ENCODE measurements at places on chromosomes 6 and 20.

- DNase-seq = no peak
Observed at GRCh38 chr20:741620-742019, 26.7 kb downstream of the SLC52A3 start.

DNA sequence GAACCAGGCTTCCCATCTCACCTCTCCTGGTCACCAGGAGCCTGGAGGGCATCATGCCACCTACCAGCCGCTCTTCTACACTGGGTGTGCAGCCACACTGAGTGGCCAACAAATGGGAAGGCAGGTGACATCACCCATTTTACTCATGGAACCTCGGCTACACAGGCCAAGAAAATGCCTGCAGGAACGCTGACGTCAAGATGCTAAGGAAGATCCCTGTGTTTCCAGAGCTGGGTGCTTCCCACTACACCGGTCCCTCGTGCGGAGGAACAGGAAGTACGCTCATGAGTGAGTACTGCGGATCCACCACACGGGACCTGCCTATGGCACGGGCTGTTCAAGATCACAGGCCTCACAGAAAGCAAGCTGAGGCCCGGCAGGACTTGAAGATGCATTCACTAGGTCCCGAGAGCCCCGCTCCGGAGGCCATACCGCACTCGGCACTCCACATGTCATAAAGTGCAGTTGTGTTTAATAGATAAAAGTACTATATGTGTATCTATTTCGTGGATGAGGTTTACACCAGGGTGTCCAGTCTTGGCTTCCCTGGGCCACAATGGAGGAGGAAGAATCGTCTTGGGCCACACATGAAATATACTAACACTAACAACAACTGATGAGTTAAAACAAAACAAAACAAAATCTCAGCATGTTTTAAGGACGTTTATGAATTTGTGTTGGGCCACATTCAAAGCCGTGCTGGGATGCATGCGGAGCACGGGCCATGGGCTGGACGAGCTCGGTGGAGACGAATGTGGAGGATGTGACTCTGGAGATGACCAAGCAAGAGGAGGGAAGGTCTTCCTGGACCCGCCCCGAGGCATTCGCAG, 257.9 kb downstream of the THBS2 start:
- DNase-seq = no peak

GRCh38 chr20:57676589-57677583, 32.9 kb downstream of the PMEPA1 start:
- DNase-seq = no peak

DNA sequence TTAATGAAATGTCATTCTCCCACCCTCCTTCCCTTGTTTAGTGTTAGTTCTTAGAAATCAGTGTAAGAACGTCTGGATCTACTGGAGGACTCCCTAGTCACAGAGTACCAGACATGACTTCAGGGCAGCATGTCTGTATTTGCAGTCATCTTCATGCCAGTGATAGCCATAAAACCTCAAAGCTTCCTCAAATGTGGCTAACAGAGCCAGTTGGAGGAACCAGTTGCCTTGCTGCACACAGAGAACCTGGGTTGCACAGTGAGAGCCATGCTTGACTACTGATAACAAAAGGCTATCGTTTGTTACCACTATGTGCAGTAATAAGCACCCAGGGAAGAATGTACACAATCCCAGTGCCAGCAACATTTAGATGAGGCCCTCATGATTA, 20.1 kb downstream of the NT5E start:
- no peak for DNase-seq

Measured in fibroblast of skin of right biceps (primary cell).